Stimulated activated CD4-positive, alpha-beta T cell treated with anti-CD3 and anti-CD28 coated beads, Interleukin-1b, Interleukin-23, amount 100 ng/mL, for 1 hour (primary cell): ENCODE measurements at places on chromosomes 16 and 17.

DNA sequence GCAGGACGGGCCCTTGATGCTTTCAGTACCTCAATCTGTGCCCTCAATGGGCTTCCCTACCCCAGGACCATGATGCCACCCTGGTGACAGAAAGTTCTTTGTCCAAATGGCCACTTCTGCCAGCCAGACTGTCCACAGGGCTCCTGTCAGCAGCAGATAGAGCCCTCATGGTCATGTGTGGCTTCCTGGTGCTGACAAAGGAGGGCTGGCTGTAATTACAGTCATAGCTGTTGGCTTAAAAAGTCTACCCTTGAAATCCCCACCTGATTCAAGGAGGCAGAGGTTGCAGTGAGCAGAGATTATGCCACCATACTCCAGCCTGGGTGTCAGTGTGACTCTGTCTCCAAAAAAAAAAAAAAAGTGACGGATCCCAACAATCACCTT lies 3.3 kb downstream of the TRPV2 start:
- no peak for DNase-seq

DNA sequence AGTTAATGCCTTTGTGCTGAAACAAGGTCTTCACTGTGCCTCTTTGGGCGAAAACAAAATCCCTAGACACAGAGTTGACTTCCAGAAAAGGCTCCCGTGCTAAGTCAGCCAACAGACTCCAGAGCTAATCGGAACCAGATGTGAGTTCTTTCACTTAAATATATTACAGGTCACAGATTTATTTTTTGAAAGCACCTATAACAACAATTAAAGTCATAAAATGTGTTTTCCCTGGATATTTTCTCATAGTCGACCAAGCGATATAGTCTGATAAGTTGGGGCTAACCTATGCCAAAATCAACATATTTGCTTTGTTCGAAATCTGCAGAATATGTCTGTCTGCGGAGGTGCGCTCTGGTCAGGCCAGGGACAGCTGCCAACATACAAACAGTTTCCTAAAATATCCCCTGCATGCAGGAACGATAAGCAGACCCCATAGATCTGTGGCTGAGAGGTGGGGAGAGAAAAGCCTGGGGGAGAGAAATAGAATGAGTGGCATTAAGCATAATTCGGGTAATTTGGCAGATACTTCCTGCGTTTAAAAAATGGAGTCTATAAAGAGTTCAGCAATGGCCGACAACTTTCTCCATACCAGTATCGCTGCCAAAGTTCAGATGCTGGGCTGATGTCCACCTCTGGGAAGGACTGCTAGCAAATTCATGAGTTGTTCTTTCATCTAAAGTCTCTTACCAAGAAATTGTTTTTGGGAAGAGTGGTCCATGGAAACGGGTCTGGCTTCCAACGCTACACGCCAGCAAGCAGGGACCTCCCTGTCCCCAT lies 50.8 kb upstream of the MYH10 start:
- DNase-seq: no peak

GRCh38 chr16:84712801-84713775 lies 13.3 kb downstream of the USP10 start:
- no peak for DNase-seq

DNA sequence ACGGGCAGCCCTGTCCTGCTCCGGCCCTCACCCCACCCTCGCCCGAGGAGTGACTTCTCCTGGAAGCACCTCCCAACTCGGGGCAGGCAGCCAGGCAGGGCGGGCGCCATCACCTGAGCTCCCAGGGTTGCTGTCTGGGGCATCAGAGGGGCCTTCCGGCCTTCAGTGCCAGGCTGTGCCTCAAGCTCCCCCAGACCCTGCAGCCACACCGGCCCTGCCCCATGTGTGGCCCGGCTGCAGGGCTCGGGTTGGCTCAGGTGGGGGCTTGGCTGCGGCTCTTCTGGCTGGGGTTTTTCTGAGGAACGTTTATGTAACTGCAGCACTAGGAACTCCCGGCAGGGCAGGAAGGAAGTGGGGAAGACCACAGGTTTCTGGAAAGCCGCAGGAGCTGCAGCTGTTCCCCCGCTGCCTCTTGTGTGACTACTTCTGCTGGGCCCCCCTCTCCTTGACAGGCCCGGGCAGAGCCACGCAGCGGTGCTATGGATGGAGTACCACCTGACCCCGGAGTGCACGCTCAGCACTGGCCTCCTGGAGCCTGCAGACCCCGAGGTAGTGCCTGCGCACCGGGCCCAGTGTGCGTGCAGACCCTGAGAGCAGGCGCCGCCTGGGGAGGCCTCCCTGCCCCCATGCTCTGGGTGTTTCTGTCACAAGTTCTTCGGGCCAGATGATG lies 45.6 kb downstream of the PRMT7 start:
- no peak for DNase-seq

DNA sequence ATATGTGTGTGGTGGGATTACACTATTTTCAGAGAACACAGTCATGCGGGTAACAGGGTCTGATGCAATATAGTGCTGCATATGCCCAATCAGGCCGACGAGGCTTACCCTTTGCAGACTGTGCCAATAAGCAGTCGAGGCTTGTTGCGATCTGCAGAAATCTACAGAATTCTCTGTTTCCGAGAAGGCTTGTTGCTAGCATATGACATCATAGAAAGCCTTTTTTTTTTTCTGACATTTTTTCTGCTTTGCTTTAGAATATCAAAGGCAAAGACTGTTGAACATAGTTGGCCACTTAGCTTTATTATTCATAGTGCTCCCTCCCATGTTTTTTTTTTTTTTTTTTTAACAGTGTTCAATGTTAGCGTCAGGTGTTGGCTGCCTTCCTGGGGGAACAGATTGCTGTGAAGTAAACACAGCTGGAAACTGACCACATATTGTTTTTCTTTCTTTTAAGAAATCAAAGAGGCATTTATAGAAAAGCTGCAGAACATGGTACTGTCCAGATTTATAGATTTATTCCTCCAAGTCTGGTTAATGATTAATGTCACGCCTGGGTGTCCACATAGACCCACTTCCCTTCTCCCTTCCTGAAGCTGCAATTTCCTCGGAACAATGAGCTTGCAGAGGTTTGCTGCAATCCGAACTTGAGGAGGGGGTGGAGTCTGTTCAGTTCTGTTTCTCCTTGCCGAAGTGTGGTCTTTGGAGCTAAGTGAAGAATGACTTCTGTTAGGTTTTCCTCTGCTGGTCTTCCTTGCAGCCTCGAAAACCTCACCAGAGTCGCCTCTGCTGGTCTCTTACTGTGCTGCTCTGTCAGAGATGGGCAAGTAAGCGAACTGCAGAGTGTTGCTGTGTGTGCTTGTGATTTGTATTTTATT lies 87.3 kb downstream of the MAP2K6 start:
- no peak for DNase-seq

DNA sequence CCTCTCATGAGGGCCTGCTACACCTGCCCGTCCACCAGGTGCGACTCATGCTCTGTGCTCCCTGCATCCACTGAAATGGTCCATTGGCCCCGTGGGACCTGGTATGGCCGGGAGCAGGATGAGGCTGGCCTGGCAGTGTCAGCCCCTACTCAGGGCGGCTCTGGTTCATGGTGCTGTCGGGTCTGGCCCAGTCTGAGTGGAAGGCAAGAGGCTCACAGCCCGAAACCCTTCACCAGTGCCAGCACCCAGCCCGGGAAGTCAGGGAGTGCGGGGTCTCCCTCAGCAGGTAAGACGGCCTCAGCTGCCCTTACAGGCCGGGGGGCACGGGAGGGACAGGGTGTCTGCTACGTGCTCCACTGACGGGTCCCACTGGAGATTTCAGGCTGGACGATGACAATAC lies 40.5 kb upstream of the RASD1 start:
- no peak for DNase-seq

DNA sequence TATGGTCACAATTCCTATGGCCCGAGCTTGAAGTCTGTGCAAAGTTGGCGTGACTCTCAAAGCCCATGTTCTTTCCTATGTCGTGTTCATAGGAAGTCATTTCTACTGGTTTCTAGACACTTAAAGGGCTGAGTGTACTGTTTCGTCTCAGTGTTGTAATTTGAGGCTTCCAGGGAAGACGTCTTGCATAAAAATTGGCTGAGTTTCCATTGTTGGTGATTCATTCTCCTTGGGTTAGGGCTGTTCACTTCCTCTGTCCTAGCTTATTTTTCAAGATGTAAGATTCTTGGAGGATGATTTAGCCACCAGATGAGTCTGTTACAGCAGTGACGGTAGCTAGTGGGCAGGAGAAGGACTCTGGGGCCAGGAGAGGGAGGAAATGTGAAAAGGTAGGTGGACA lies 43.1 kb downstream of the PIK3R5 start:
- DNase-seq: no peak

DNA sequence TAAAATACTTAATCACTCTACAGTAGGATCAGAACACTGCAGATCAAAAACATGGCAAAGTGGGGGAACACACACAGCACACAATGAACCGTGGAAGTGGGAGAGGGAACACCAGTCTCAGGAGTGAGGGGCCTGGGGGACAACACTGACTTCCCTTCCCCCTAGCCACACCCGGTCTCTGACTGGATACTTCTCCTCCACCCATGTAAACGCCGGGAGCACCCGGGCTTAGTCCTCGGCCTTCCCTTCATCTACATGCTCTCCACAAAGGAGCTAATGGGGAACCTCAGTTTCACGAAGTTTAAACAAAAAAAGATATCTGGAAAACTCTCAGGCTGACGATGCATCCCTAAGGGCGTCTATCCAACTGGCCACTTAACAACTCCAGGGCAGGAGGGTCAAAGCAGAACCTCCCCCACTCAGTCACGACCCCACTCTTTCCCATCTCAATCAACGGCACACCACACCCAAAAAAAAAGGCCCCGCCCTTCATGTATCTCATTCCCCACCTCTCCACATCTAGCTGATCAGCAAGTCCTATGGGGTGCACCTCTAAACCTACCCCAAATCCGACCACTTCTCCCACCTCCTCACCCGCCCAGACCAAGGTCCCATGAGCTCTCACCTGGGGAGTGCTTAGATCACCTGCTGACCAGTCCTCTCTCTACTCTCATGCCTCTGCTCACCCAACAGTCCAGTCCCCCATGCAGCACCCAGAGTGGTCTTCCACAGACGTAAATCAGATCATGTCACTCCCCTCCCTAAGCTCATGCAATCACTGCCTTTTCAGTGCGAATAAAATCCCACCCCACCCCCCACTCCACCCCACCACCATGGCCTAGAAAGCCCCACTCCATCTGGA lies 7.4 kb downstream of the ZDHHC7 start:
- DNase-seq: no peak

DNA sequence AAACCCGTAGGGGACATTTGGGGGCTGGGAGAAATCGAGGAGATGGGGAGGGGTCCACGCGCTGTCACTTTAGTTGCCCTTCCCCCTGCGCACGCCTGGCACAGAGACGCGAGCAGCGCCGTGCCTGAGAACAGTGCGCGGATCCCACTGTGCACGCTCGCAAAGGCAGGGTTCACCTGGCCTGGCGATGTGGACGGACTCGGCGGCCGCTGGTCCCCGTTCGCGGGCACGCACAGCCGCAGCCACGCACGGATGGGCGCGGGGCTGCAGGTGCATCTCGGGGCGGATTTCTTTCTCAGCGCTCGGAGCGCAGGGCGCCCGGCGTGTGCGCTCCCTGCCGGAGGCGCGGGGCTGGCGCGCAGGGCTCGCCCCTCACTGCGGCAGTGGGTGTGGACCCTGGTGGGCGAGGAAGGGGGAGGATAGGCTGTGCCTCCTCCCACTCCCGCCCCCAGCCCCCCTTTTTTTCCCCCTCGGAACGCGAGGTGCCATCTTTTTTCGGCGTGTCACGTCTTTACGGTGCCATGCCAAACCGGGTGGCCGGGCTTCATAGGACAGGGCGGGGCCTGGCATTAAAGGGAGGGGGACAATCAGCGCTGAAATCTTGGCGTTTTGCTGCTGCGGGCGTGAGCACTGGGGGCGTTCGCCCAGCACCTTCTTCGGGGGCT lies 1.1 kb downstream of the MAPT start:
- DNase-seq: no peak

DNA sequence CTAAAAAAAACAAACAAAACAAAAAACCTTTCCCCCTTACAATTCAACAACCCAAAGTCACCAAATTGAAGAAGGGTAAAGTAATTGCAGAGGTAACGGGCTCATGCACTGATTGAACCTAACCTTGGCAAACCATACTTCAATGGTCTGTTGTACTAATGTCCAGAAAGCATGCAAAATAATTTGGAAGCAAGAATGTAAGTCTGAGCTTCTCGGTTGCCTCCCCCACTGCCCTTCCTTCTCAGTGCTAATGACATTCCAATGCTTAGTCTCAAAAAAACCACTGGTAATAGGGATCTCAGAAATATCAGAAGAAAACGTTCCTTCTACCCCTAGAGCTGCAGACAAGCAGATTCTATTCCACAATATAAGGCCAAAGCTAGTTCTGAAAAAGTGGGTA lies 15.8 kb downstream of the KRABD2 start:
- DNase-seq: no peak

GRCh38 chr16:22071331-22071910 lies 20.9 kb upstream of the VWA3A start:
- DNase-seq: no peak

DNA sequence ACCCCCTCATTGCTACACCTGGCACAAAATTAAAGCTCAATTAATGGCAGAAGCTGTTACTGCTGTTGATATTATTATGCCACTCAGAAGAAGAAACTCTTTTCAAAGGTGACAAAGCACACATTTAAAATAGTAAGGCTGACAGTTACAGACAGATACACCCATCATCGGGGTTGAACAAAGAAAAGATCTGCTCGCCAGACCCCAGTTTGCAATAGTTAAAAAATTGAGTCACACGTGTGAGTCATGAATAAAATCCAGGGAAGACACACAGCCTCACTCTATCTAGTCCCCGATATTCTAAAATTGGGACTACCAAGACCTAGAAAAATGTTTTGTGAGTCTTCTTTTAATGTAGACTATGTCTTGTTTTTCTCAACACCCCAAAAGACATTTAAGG lies 330.0 kb upstream of the SOX9 start:
- no peak for DNase-seq

- no peak for DNase-seq
Measured at GRCh38 chr16:71524566-71525553, 1.4 kb upstream of the CHST4 start.
